ENCODE measurements at places on chromosomes 5 and 9. TPM values are rescaled to one million over a fixed set of nuclear protein-coding genes. Genes with fewer than 3 reads are reported as not detected.

GRCh38 chr5:6058055-6058715 lies 320.2 kb downstream of the MED10 start:
- no peaks in the 10 kb centered on the region for H3K36me3 ChIP-seq
- DNase-seq, result no peak
- H3K27me3 ChIP-seq, result no peaks in the 10 kb centered on the region
- H3K27ac ChIP-seq, result no peak overlapping the region
- H3K4me3 ChIP-seq, result no peak overlapping the region

OXCT1 gene
- 33.7 TPM for total RNA-seq

DNA sequence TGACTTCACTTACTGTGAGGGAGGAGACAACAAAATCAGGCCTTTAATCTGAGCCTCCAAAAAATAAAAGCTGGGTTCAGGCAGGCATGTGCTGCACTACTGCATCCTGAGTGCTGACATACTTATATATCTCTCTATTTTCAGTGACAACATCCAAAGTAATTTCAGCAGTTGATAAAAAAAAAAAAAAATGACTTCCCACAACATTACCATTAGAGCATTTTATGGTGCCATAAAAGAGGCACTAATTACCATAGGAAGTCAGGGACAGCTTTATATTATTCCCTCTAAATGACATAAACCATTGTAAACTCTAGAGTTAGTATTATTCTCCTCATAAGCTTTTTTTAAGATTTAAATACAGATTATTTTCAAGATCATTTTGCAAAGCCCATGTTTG lies 346.1 kb downstream of the SLCO4C1 start:
- no peak overlapping the region for H3K27ac ChIP-seq
- DNase-seq, result no peak
- H3K27me3 ChIP-seq, result no peaks in the 10 kb centered on the region
- no peaks in the 10 kb centered on the region for H3K36me3 ChIP-seq

SLC1A1 gene
- 8.3 TPM for total RNA-seq

DNA sequence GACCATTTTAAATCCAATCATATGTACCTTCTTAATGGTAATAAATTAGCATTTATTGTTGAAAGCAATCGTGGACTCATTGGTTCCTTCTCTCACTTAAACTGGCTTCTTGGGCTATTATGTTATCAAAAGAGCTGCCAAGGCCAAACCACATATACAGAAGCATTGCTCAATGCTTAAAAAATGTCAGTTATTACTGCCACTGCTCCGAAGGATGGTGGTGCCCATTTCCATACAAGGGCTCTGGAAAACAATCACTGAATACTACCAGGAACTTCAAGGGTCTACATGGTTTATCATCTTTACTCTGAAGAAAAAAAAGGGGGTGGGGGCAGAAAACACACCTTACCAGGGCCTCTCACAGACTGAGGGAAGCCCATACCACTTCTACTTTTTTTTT lies 104.3 kb downstream of the GNAQ start:
- no peak overlapping the region for H3K27ac ChIP-seq

DNA sequence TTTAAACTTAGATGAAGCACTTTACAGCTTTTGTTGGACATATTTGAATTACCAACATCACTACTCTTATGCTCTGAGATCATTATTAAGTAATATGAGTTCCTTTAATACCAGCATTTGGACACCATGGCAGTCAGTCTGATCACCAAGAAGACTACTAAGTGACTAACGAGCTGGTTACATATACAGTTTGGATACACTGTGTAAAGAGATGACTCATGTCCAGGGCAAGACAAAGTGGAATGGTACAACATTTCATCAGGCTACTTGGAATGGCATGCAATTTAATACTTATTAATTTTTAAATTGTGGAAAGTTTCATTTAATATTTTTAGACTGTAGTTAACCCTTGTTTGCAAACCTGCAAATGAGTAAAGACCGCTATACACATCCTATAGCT lies 237.4 kb upstream of the PRDM9 start:
- no peak overlapping the region for H3K27ac ChIP-seq
- no peak for DNase-seq
- no peaks in the 10 kb centered on the region for H3K36me3 ChIP-seq
- no peaks in the 10 kb centered on the region for H3K27me3 ChIP-seq

- H3K27ac ChIP-seq, result no peak overlapping the region
- H3K36me3 ChIP-seq, result no peaks in the 10 kb centered on the region
- no peak overlapping the region for H3K4me3 ChIP-seq
- peaks cover 11% of the 10 kb centered on the region for H3K27me3 ChIP-seq
- H3K4me1 ChIP-seq, result no peaks in the 10 kb centered on the region
Measured at GRCh38 chr9:132818588-132818987, 59.5 kb downstream of the AK8 start.

All from endothelial cell of umbilical vein (primary cell).